Epithelial cell of esophagus (primary cell): ENCODE measurements at places on chromosomes 16 and 17.

GRCh38 chr17:2685696-2686095 is 25.9 kb downstream of the CLUH start:
- DNase-seq: no peak

GRCh38 chr16:83908798-83909197 is 9.9 kb downstream of the MLYCD start:
- DNase-seq: no peak

GRCh38 chr17:63151941-63152523 is 186.0 kb downstream of the TANC2 start:
- DNase-seq: no peak

DNA sequence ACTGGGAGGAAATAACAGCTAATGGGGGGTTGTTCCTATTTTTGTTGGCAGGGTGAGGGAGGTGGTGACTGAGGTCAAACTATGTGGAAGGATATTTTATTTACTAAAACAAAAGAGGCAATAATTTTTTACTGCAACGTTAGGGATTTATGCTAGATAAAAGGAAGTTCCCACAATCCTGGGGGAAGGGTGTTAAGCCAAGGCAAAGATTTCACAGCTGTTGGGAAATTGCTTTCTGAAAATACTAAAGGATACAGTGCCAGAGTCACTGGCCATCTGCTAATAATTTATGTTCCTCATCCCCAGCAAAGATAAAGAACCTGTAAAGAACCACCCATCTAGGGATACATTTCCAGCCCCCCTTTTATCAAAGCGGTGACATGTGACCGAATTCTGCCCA is 756.0 kb upstream of the RBFOX1 start:
- DNase-seq: no peak

GRCh38 chr17:9878786-9879525 is 26.1 kb downstream of the RCVRN start:
- DNase-seq: no peak

DNA sequence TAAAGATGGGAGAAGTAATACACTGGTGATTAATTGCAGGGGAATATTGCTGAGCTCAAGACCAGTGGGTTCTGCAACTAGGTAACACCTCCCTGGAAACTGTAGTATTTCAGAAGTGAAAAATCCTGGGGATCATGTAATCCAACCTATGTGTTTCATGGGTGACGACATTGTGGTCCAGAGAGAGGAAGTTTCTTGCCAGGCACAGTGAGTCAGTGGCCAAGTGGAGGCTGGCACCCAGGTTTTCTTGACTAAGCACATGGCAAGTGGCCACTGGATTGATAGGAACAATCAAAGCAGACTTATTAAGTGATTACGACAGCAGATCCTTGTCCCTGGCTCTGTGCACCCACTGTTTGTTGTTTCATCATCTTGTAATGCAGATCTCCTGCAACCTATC is 14.6 kb upstream of the CIITA start:
- DNase-seq: peak; percentile 99

DNA sequence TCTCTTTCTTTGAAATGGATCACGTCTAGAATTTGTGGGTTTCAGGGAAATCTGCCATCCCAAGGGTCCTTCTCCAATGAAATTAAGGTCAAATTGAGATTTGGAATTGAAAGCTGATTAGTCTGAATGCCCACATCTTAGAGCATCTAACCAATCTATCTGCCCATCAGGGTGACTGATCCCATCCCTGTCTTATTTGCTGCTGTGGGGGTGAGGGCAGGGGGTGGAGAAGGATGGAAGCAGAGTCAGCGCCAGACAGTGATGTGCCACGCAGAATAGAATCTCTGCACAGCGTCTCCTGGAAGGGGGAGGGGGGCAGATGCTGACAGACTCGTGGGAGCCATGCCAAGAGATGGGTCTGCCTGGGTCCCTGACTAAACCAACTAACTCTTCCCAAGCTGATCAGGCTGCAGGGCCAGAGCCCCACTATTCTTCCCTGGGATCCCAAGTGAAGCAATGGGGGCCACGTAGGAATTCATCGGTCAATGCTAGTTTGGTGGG is 32.1 kb downstream of the CDK5RAP3 start:
- DNase-seq: no peak

- peak; percentile 23 for DNase-seq
Observed at GRCh38 chr17:15157051-15157450, 108.1 kb downstream of the PMP22 start.

GRCh38 chr17:80815151-80815681 is 176.4 kb upstream of the CHMP6 start:
- no peak for DNase-seq

- DNase-seq: no peak
Observed at GRCh38 chr16:15827709-15828343, 29.0 kb downstream of the MYH11 start.

- no peak for DNase-seq
Observed at GRCh38 chr16:1158456-1159324, 5.8 kb downstream of the CACNA1H start.

DNA sequence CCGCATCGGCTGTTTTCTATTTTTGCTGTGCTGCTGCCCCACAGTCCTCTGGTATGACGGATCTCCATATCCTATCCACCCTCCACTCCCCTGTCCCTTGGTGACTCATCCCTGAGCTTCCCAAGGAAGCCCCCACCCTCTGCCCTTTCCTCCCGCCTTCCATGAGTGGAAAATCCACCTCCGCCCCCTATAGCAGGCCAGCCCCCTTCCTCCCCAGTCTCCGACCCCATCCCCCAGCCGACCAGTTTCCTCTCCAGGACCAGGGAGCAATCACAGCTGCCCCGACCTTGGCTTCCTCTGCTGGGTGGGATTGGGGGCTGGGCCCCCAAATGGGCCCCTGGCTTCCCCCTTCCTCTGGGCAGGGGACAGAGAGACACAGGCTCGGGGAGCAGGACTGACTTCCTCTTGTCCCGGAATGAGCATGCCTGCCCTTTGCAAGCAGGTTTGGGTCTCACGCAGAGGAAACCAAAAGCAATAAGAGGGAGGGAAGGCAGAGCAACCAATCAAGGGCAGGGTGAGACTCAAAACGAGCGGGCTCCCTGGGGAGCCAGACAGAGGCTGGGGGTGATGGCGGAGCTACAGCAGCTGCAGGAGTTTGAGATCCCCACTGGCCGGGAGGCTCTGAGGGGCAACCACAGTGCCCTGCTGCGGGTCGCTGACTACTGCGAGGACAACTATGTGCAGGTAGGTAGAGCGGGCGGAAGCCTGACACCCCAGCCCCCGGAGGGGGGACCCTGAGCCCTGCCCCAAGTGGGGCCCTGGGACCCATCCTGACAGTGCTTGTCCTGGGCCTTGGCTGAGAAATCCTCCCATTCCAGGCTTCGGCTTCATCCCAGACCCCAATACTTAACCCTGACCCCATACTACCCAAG is at the start of the genes ABI3 and GNGT2:
Gene ABI3, plus strand, starts transcription at position 550 of the 872 bp plus-strand sequence. Its CDS starts 18 bp downstream, at position 568.
Gene GNGT2, minus strand, starts transcription at position 417 of the 872 bp plus-strand sequence. CDS start 3,152 bp downstream, outside the sequence.
- no peak for DNase-seq

DNA sequence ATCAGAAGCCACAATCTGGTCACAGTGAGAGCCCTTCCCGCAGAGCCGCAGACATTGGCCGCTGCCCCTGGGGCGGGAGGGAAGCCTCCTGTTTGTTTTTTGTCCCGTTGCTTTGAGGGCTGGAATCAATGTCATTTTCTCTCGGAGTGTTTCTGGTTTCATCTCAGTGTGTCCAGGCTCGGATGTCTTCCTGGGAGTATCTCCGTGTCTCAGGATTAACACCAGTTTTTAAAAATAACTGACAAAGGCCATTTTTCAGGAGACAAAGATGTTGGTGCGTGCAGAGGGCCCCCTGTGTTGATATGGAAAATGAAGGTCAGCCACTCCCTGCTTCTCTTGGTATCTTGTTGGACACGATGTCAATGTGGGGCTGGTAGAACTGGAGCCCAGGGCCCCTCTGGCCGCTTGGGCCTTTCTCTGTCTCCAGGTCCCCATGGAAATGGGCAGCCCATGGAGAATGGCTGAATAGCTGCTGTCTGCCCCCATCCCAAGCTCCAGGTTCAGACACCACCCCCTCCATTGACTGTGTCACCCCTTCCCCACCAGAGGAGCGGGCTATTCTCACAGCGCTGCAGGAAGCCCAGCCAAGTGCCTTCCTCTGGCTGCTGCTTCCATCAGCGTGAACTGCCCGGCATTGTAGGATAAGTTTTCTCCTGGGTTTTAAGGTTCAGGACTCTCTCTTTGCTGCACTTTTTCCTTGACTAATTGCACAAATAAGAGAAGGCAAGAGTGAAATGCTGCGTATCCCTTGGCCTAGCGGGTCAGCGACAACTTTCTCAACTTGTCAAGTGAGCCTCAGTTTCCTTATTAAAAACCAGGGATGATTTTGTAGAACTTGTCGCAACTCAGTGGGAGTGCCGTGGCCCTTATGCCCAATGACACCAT is 72.2 kb upstream of the METTL9 start:
- no peak for DNase-seq

DNA sequence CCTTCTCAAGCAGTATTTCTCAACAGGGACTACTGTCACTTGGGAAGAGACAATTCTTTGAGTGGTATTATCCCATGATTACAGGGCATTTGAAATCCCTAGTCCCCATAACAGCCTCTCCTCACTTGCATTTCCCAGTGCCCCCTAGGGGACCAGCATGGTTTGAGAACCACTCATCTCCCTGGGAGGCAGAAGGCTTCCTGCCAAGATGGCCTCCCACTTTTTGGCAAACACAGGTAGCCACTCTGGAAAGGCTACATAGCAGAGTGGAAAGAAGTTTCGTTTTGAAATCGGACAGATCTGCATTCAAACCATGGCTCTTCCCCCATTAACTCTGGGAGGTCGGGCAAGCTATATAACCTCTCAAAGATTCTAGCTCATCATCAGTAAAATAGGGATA is 256.8 kb downstream of the XYLT1 start:
- DNase-seq: no peak

DNA sequence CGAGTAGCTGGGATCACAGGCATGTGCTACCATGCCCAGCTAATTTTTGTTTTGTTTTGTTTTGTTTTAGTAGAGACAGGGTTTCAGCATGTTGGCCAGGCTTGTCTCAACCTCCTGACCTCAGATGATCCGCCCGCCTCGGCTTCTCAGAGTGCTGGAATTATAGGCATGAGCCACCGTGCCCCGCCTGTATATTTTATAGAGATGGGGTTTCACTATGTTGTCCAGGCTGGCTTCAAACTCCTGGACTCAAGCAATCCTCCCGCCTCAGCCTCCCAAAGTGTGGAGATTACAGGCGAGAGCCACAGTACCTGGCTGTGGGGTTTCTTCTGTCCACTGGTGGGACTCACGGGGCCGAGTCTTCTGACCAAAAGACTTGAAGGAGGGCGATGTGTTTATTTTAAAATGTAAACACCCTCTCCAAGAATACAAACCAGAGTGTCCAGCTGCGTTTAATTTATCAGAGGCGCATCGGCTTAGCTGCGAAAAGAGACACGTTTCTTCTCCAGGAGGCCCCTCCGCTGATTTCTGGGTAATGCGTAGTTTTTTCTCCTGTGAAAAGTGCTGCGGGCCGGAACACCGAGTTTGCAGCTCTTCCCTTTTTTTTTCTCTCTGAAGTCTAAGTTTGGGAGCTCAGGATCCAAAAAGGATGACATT is 86.9 kb upstream of the CIBAR2 start:
- DNase-seq: no peak

DNA sequence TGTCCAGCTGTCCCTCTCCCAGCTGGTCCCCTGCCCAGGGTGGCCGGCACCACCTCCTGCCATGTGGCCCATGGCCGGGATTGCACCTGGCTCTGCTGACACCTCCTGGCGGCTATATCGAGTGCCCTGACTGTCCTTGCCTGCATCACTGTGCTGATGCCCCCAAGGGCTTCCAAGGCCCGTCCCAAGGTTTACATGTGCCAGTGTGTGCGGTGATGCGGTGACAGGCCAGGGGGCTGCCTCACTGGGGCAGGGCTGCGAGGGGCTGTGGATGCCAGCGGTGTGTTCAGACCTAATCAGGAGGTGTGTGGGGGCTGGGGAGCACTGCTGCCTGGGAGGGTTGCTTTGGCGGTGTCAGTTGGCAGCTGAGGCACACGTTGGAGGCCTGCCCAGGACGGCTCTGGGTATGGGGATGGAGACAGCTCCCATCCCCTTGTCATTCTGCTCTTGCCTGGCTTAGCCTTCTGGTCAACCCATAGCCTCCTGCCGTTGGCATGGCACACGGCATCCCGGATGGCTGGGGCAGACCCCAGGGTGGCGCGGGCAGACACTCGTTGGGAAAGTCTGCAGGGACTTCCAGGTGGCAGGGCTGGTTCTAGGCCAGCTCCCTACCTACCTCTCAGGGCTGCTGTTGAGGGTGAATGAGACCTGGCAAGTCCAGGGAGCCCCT is 5.5 kb downstream of the MAP2K3 start:
- DNase-seq: no peak

- peak; percentile 96 for DNase-seq
Observed at GRCh38 chr16:81376880-81377279, 62.1 kb downstream of the GAN start.

DNA sequence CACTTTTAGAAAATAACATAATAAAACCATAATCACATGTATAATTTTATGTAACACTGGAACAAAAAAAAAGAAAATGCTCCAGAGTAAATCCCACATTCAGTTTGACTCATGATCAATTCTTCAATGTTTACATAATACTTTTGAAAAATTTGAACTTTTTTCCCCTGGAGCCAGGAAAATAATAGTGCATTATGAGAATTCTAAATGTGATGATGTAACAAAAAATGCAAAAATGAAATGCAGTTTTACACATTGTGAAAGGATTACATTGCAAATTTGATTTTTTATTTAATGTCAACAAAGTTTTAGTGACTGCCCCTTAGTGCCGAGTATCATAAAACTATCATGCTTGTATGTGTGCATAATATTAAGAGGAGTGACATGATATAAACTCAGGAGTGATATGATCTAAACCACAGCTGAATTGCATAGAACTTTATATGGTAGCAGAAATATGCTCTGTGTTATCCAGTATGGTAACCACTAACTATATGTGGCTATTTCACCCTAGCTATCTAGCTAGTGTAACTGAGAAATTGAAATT is 238.2 kb downstream of the CDH8 start:
- no peak for DNase-seq

- no peak for DNase-seq
Observed at GRCh38 chr16:29811896-29812665, at the start of gene PRRT2. TSS of gene PRRT2 (plus strand) at chr16:29812193. CDS start at chr16:29813055, 862 bp downstream.

- no peak for DNase-seq
Observed at GRCh38 chr16:29745121-29745852, 503 bp downstream of the C16orf54 start.

DNA sequence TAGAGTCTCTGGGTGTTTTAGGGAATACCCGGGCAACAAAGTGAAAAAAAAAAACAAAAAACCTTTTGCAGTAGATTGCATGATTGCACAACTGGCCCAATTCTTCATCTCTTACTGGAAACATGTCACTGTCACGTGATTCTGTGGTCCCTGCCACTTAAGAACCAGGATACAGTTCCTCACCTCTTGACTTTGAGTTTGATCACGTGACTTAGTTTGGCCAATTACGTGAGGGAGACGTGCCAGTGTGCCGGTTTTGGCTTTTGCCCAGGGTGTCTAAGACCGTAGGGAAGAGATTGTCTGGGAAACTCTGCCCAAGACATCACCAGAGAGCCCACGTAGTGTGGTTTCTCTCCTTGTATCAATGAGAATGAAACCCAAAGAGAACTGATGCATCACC is 88.7 kb downstream of the GRIN2A start:
- no peak for DNase-seq
